EL (cell line): ENCODE measurements at places on chromosomes 4 and X.

- DNase-seq: no peak
Measured at GRCh38 chr4:43103048-43103447, 210.5 kb downstream of the GRXCR1 start.

- DNase-seq: no peak
Measured at GRCh38 chrX:129123795-129124194, 399.5 kb downstream of the SMARCA1 start.

DNA sequence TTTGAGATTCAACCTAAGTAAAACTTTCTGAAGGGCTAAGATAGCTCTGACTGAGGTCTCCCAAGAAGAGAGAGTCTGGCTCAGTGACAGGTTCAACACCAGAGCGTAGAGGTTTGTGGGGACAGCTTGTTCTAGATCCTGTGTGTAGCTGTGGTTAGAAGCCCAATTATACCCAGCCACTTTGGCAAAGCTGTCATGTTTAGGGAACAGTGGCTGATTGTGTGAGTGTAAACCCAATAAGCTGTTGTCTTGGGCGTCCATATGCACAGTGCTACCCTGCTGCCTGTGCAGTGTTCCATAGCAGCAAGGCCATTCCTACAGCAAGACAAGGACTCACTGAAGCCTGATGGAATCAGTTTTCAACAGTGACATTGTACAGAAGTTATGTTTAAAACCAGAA lies 11.2 kb upstream of the SCRG1 start:
- no peak for DNase-seq

- DNase-seq: no peak
Measured at GRCh38 chr4:179361978-179362486, 1919.8 kb upstream of the AGA start.

GRCh38 chr4:145278341-145279121 lies 98.1 kb upstream of the OTUD4 start:
- peak; percentile 28 for DNase-seq

DNA sequence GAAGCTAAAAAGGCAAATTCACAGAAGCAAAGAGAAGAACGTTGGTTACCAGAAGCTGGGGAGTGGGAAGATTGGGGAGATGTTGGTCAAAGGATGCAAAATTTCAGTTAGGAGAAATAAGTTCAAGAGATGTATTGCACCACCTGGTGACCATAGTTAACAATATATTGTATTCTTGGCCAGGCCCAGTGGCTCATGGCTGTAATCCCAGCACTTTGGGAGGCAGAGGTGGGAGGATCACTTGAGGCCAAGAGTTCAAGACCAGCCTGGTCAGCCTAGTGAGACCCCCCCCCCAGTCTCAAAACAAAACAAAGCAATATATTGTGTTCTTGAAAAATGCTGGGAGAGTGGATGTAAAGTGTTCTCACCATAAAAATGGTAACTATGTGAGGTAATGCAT lies 67.9 kb downstream of the TAB3 start:
- no peak for DNase-seq

GRCh38 chr4:172514801-172515200 lies 653.8 kb upstream of the GALNT7 start:
- DNase-seq: no peak

DNA sequence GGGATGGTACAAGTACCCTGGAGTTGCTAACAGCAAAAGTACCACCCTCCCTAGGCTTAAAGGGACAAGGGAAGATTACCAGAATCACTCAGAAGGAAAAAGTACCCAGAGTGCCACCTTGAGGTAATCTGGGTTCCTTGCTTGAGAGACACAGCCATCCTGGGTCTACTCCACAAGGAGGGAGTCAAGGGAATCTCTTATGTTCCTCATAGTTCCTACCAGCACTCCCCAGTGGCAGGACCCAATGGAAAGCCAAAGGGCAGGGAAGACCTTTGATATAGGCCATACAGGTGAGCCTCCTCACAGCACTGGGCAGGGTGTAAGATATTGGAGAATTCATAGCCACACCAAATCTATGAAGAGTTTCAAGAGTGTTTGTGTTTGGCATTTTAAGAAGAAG lies 5.7 kb downstream of the IL2 start:
- peak; percentile 19 for DNase-seq

GRCh38 chrX:30270639-30271038 lies 23.7 kb downstream of the MAGEB1 start:
- no peak for DNase-seq

DNA sequence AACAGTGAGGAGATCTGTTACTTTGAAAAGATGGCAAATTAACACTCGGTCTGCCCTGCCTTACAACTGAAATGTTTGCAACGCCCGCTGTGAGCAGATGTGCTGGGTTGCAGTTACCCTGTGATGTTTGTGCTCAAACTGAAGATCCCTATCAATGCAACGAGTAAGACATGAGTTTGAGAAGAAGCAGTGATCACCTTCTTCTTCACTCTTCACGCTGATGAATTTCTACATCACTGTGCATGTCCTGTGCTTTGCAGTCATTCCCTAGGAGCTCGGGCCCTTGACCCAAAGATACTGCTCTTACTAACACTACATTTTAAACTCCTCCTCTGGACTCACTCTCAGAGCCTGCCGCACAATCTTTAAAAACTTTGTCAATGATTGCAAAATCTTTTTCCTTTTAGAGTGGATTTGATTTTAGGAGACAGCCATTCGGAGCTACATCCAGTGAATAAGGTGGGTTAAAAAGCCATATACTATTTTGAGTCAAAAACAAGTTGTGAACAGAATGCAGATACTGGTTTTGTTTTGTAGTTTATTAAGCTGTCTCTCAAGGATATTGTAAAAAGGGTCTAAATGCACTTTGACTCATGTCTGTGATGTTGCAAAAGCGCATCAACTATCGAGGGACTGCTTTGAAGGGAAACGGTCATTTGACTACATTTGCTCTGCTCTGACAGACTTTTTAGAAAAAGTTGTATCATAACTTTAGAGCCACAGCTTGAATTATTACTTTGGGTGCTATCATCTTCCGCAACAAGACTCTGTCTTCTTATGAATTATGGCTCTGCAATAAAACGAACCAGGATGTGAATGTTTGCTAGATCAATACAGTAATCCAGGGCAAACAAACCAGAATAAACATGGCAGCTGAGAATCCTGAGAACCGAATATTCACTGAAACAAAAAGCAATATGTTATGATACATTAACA lies 5.7 kb upstream of the RHOH start:
- no peak for DNase-seq

GRCh38 chr4:97646997-97647396 lies 496.3 kb downstream of the STPG2 start:
- DNase-seq: no peak

- DNase-seq: no peak
Measured at GRCh38 chr4:53505947-53506346, 85.3 kb downstream of the LNX1 start.

DNA sequence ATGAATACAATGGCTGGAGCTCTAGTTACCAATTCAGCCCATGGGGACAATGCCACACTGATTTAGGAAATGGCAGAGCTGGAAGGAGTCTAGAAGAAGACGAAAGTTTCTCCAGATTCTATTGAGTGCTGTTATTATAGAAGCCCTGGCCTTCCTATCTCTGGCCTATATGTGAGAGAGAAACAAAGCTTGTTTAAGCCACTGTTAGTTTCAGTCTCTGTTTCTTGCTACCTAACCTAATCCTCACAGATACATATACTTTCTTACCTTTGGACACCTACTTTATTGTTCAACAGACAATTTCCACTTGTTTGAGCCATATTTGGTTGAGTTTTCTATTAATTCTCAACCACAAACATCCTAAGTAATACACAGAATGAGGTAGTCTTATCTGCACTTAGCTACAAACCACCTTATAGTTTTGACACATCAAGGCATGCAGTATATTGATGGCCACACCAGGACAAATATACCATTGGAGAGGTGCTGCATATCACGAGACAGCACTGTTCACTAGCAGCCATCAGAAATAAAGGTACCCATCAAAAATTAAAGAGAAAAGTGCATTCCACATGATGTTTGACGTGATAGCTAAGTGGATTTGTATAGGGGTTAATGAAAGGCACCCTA lies 190.2 kb downstream of the SMIM20 start:
- DNase-seq: no peak

- no peak for DNase-seq
Measured at GRCh38 chrX:148691456-148691855, 191.0 kb downstream of the AFF2 start.

DNA sequence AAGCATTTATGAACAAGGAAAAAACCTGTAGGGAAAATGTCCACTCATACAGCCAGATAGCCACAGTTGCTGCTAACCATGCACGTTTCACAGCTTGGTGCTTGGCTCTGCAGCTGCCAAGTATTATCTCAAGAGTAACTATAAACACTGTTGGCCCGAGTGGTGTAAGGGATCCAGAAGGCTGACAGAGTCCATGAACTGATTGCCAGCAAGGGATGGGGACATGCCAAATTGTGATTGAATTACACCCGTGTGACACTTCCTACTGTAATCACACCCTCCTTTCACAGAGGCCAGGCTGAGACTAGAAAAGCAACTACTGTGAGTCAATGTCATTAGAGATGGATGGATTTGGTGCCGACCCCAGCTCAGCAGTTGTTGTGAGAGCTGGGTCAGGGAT lies 223.9 kb upstream of the ANKRD50 start:
- DNase-seq: no peak

DNA sequence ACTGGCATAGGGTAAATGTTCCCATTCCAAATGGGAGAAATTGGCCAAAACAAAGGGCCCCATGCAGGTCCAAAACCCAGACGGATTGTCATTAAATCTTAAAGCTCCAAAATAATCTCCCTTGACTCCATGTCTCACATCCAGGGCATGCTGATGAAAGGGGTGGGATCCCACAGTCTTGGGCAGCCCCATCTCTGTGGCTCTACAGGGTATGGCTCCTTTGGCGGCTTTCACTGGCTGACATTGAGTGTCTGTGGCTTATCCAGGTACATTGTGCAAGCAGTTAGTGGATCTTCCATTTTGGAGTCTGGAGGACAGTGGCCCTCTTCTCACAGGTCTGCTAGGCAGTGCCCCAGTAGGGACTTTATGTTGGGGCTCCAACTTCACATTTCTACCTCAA lies 772.9 kb upstream of the INTU start:
- DNase-seq: no peak

DNA sequence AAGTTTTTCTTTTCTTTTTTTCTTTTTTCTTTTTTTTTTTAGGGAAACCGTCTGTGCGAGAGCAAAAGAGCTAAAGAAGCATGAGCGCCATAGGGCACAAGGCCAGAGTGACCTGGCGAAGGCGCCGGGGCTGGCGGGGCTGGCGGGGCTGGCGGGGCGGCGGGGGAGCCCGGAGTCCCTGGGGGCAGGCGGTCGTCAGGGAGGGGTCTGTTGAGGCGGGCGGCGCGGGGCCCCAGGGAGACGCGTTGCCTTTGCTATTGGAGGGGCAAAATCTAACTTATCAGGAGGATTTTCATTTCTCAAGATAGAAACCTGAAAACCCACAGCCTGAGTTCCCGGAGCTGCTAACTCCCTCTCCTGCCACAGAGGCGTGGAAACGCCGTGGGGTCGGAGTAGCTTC lies 135.6 kb upstream of the SMAD1 start:
- no peak for DNase-seq

- DNase-seq: no peak
Measured at GRCh38 chrX:349196-349595, 30.6 kb upstream of the GTPBP6 start.

DNA sequence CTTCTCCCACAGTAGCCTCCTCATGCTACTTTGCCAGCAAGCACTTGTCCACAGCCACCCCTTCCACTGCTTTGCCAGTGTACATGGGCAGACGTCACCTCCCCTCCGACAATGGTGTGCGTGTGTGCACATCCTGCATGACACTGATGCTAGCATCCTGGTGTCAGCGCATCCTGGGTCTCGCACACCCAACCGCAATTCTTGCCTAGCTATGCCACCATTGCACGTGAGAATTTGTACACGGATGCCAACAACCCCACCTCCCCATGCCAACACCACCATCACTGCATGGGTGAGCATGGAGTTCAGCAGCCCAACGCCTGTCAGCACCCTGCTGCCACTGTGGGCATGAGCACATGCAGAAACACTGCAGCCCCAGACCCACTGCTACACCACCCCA lies 550.0 kb downstream of the STPG2 start:
- no peak for DNase-seq

- DNase-seq: no peak
Measured at GRCh38 chr4:173139561-173139960, 29.1 kb upstream of the GALNT7 start.

DNA sequence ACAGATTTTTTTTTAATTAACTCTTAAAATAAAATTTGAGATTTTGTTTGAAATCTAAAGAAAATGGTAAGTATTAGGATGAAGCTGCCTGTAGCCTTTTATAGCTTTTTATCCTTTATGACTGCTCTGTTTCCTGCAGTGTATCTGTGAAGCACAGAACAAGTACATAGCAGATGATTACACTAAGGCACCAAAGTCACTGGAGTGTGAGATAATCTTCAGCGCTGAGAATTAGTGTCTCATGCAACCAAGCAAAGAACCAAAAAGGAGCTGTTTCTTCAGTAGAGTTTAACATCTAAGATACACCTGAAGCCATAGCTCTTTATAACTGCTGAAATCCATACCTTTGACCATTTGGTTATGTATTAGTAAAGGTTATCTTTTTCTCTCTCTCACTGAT lies 1989.8 kb upstream of the PCDH10 start:
- DNase-seq: no peak

- no peak for DNase-seq
Measured at GRCh38 chr4:36823199-36823967, 421.2 kb upstream of the NWD2 start.

- no peak for DNase-seq
Measured at GRCh38 chr4:72895408-72895807, 174.1 kb downstream of the COX18 start.

- no peak for DNase-seq
Measured at GRCh38 chr4:52843958-52844357, 18.2 kb upstream of the RASL11B start.

GRCh38 chrX:107935200-107935599 lies 47.0 kb downstream of the TEX13B start:
- peak; percentile 10 for DNase-seq

DNA sequence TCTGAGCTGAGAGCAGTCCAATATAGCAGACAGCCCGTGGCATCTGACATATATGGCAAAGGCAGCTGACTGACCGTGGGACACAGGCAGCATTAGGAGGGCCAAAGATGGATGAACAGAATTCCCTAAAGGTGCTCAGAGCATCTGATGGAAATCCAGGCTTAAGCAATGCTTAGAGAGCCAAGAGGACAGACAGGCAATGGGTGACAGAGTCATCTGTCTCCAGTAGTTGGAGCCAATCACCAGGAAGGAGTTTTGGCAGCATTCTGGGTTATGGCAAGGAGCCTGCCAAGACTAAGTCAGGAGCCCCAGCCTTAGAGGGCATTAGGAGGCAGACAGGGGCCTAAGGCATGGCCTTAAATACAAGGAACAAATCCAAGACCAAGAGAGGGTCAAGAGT lies 153.3 kb upstream of the USP9X start:
- DNase-seq: no peak

DNA sequence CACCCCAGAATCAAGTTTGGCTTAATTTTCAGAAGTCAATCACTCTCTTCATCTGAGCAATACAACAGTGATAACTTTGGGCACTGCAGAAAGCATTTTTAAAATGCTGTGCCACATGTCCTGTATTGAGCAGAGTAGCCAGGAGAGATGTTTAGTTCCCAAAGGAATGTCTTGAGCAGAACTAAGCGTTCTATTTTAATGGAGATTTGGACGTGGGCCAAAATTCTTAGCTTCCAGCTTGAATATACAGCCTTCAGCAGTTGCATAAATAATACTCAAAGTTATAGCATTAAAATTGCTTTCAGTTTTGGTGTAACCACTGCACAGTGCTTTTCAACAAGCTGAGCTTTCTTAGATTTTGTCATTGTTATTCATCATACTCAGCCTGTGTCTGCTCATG lies 679.2 kb downstream of the NLGN4X start:
- DNase-seq: no peak

GRCh38 chr4:6196324-6196723 lies 4.0 kb downstream of the JAKMIP1 start:
- DNase-seq: no peak
